NCI-H2227 treated with DMSO at 0.1 percent for 48 hours (cell line): ENCODE measurements at places on chromosomes 7 and 10.

- no peak for DNase-seq
These were observed 292.9 kb downstream of the PTEN start for GRCh38 chr10:88156341-88156740.

- no peak for DNase-seq
These were observed 51.6 kb downstream of the CHST3 start for GRCh38 chr10:72015841-72016240.

DNA sequence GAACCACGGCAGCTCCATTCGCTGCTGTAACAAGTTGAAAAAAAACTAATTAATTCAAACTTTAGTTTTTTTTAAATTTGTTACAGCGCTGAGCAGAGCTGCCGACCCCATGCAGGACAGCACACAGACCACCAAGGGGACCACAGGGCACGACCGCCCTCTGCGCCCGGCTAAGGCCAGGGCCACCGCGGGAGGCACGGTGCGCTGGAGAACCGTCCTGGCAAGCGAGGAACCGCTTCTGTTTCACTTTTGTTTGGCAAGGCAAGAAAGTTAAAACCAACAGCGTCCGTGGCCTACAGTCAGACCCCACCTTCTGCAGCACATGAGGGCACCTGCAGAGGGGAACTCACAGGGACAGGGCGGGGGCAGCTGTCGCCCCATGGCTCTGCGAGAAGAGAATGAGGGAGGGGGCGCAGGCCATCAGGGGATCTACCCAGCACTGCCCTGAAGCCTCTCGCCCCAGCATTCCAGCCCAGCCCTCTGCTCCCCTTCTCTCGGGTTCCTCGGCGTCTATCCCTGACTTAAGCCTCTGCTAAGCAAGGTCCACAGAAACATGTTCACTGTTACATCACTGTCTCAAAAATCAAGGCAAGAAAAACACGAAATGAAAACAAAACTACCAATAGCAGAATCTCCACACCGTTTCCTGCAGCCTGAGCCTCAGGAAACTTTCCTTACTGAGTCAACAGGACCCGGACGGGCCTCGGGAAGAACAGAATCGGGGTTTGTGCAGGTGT, 204.4 kb downstream of the DIP2C start:
- no peak for DNase-seq

GRCh38 chr10:67550046-67550445, 145.9 kb downstream of the CTNNA3 start:
- no peak for DNase-seq

GRCh38 chr7:69739190-69739589, 140.9 kb downstream of the AUTS2 start:
- no peak for DNase-seq

GRCh38 chr7:127904670-127904985, 126.6 kb downstream of the LRRC4 start:
- DNase-seq, result no peak

DNA sequence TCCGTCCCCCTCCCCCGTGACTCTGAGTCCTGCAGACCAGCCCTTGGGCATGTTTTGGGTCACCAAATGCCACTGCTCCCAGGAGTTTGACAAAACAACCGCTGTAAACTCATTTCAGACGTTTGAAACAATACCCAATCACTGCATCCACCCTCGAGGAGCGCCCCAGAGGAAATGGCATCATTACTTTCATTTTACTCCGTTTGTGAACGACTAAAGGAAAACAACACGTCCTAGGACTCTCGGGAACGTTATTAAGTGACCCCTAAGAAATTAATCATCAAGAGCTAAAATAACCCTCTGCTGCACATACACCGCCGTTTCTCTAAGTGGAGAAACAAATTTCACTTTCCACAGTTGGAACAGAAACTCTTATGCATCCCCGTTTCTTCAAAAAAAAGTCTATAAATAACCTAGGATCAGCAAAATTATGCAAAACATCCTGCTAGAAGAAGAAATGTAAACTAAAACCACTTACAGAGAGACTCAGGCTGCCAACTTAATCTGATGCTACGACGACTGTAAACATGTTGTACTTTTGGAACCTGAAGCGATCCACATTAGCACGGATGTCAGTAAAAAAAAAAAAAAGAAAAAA, 109.9 kb upstream of the EFCAB10 start:
- DNase-seq, result no peak

- no peak for DNase-seq
These were observed 4.8 kb downstream of the FGFR2 start for GRCh38 chr10:121593281-121594075.
